B cell (primary cell): ENCODE measurements at places on chromosomes 2 and 18.
A peak's percentile ranks its signal among the peaks of the same experiment; 100 is the strongest.

DNA sequence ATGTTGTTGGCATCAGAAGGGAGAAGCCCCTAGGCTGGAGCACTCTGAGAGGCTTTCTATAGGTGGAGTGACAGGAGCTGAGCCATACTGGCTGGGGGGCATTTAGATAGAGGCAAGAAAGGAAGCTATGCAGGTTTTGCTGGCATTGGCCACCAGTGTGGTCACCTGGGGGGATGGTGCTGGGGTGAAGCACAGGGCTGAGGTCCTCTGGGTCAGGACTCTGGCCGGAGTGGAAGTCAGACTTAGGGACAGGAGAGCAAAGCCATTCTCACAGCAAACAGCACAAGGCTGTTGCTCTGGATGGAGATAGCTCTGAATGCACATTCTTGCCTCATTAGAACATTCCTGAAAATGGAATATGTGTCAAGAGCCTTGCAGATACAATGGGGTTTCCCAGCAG lies 47.4 kb downstream of the NTSR2 start:
- DNase-seq, result no peak

- no peak for DNase-seq
Observed at GRCh38 chr18:362311-363290, 94.8 kb upstream of the THOC1 start.

DNA sequence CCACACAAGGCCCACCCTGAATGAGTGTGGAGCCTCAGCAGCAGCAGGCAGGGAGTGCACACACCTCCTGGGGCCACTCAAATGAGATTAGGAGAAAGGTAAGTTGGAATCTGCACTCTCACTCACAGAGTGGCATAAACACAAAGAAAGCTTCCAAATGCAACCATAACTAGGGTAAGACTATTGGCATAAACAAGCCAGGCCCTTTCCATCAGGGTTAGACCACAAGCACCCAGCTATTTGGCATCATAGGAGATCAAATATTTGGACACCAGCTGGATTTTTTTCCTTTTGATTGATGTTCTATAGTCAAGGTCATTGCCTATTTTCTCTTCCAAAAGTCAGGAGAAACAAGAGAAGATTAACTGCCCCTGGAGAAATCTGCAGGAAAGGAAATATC lies 471.5 kb downstream of the TXNL1 start:
- DNase-seq, result no peak

- DNase-seq, result no peak
Observed at GRCh38 chr2:200414367-200414766, 95.5 kb downstream of the KCTD18 start.

GRCh38 chr2:219107758-219108157 lies 47.0 kb upstream of the IHH start:
- no peak for DNase-seq

- DNase-seq, result no peak
Observed at GRCh38 chr18:59917422-59917821, 17.6 kb downstream of the PMAIP1 start.

GRCh38 chr18:44507729-44508325 lies 172.9 kb upstream of the SETBP1 start:
- DNase-seq, result peak; percentile 85

DNA sequence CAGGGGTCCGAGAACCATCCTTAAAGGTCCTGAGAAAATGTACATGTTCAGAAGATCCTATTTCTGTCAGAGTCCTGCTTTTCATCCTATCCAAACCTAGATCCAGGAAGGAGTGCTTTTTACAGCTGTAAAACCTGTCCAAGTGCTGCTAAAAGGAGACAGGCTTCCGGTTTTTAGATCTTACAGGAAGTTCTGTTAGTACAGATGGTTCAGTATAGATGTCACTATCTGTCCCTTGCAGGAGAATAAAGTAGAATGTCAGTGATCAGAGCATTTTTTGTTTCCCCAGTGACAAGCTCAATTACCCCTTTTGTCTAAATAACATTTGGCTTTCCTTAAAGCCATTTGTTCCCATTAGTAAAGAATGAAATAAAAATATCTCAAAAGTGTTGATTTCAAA lies 98.3 kb downstream of the NRP2 start:
- no peak for DNase-seq

DNA sequence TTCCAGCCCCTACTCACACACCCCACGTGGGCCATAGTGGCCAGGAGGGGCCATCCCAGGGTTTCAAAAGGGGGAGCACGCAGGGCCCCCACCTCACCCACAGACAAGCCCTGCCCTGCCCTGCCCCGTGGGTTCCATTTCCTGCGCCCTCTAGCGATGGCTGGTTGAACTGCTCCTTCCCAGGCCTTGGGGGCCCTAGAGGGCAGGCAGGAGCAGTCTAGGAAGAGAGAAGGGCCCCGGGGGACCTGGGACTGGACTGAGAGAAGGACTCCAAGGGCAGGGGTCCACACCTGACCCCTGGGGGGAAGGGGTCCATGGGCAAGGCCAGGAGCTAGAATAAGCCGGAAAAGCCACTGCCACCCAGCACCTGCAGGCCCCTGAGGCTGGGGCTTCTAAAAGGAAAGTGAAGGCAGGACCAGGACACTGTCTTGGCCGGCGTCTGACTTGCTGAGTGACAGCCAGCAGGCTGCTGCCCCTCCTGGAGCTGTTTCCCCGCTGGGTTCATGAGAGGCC lies 10.1 kb downstream of the CYP26B1 start:
- peak; percentile 59 for DNase-seq

DNA sequence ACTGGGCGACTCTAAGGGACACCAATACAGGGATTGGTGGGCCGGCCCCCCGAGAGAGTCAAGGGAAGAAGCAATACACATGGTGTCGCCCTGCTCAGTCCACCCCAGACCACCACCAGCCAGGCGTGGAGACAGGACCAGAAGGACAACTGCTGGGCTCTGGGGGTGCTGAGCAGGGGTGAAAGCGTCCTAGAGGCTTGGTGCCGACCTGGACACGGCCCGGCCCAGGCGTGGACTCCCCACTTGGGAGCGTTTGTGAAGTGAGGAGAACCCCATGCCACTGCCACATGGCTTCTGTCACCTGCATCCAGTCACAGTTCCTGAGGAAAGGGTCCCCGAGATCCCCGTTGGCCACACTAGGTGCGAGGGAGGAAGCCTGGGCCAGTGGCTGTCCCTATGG lies 35.4 kb upstream of the ITM2C start:
- no peak for DNase-seq

DNA sequence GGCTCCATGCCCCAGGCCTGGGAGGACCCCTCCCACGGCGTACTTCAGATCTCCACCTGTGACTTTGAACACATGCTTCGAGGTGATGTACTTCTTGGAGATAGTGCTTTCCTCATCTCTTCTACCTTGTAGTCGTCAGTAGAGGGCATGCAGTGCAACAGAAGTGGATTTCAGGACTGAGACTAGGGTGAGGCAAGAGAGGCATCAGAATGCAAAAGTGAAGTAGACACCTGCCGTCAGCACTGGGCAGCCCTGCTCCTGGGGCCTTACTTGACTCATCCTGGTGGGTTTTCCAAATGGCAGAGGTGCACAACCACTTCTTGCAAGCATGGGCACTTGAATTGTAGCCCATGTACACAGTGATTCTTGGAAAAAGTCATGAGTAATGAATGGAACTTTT lies 258.8 kb downstream of the NEDD4L start:
- DNase-seq, result no peak

- DNase-seq, result no peak
Observed at GRCh38 chr2:99430614-99431291, 59.1 kb downstream of the REV1 start.

GRCh38 chr2:28401948-28402550 lies 9.4 kb downstream of the FOSL2 start:
- no peak for DNase-seq
